ENCODE measurements at places on chromosomes 7 and 10.

- no peak for DNase-seq
Measured at GRCh38 chr10:32104622-32105509, 48.6 kb upstream of the KIF5B start.

GRCh38 chr10:43524434-43525247 lies 49.8 kb downstream of the ZNF239 start:
- DNase-seq: no peak

GRCh38 chr10:74032900-74033655 lies 35.2 kb downstream of the VCL start:
- DNase-seq: no peak

GRCh38 chr7:39211581-39211980 lies 233.9 kb downstream of the POU6F2 start:
- DNase-seq: no peak
